ENCODE measurements at places on chromosomes 6 and 20. TPM values are rescaled to one million over a fixed set of nuclear protein-coding genes. Genes with fewer than 3 reads are reported as not detected.

DNA sequence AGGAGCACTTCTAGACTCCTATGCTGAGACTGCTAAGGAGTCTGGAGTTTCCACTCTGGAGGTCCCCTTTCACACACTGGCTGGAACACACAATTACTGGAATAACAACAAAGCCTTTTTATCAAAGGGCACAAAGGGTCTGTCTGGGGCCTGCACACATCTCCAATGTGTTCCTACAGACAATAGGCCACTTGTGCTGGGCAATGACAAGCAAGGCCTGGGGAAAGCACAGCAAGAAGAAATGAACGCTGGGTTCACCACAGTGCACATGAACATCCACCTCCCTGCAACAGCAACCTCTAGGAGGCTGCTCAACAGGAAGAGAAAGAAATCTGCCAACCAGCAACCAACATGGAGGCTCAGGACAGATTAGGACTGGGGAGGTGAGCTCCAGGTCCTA is 43.9 kb downstream of the TRPC4AP start:
- H3K4me1 ChIP-seq, result no peaks in the 10 kb centered on the region
- H3K4me3 ChIP-seq, result no peak overlapping the region
- H3K27ac ChIP-seq, result no peak overlapping the region
- H3K36me3 ChIP-seq, result peaks cover 69% of the 10 kb centered on the region

The SOX18 gene
- total RNA-seq, result 48.3 TPM

DNA sequence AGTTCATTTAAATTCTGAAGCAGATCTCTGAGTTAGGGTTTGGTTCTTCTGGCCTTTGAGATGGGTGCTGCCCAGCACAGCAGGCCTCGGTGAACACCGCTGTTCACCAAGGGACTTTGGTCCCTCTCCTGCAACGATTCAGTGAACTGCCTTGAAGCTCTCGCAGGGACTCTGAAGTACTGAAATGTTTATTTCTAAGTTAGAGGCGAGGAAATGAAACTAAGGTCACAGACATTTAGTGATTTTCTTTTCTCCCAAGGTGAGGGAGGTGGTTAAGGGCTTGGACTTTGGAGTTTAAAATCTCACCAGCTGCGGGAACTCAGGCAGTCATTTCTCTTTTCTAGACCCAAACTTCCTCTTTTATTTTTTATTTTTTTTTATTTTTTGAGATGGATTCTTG is 26.2 kb downstream of the E2F3 start:
- no peaks in the 10 kb centered on the region for H3K27me3 ChIP-seq
- no peaks in the 10 kb centered on the region for H3K4me1 ChIP-seq
- H3K27ac ChIP-seq, result no peak overlapping the region
- no peaks in the 10 kb centered on the region for H3K36me3 ChIP-seq

- no peaks in the 10 kb centered on the region for H3K36me3 ChIP-seq
- DNase-seq, result no peak
- H3K27ac ChIP-seq, result no peak overlapping the region
- H3K4me1 ChIP-seq, result no peaks in the 10 kb centered on the region
- no peaks in the 10 kb centered on the region for H3K27me3 ChIP-seq
These were observed 20.0 kb downstream of the SAMD3 start for GRCh38 chr6:130202782-130203181.

GRCh38 chr6:36323062-36323461 is 13.6 kb downstream of the BNIP5 start:
- H3K27ac ChIP-seq, result no peak overlapping the region
- H3K27me3 ChIP-seq, result no peaks in the 10 kb centered on the region
- no peaks in the 10 kb centered on the region for H3K4me1 ChIP-seq
- H3K36me3 ChIP-seq, result no peaks in the 10 kb centered on the region
- DNase-seq, result no peak

GRCh38 chr6:42268016-42268834 is 50.6 kb upstream of the MRPS10 start:
- peaks cover 21% of the 10 kb centered on the region for H3K36me3 ChIP-seq
- H3K27ac ChIP-seq, result no peak overlapping the region
- H3K4me1 ChIP-seq, result no peaks in the 10 kb centered on the region
- H3K4me3 ChIP-seq, result no peak overlapping the region
- no peak for DNase-seq

The PRPH2 gene
- 0.68 TPM for total RNA-seq

DNA sequence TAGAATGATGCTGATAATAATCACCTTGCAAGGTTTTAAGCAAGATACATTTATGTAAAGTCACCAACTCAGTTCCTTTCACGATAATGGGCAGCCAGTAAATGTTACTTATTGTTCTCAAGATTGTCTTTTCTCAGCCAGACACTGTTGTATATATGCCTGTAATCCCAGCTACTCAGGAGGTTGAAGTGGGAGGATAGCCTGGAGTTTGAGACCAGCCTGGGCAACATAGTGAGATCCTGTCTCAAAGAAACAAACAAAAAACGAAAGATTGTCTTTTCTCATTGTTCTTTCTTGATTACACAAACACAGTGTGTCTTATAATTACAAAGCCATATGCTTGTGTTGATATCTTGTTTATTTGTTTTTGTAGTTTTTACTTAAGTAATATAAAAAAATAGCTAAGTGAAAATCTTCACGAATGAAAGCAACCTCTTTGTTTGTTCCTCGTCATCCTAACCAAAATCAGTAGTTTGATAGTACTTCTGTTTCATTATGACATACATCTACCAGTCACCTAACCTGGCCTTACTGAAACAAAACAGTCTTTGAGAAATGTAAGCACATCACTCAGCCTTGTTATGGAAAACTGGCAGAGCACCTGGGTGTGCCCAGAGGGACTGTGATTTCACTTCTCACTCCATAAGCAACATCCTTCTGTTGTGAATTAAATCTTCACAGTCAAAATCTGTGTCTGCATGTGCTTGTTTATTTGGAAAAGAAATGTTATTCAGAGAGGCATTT is 436.2 kb upstream of the SOX4 start:
- H3K27me3 ChIP-seq, result no peaks in the 10 kb centered on the region
- H3K27ac ChIP-seq, result no peak overlapping the region
- no peak overlapping the region for H3K4me3 ChIP-seq
- H3K36me3 ChIP-seq, result no peaks in the 10 kb centered on the region

DNA sequence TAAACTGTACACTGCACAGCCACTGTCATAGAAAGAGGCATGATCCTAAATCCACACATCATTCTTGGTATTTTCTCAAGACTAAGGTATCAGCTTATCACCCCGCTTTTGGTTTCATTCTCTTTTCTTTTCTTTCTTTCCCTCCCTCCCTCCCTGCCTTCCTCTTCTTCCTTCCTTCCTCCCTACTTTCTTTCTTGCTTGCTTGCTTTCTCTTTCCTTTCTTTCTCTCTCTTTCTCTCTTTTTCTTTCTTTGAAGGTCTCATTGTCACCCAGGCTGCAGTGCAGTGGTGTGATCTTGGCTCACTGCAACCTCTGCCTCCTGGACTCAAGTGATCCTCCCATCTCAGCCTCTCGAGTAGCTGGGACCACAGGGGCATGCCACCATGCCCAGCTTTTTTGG is 81.1 kb downstream of the MAP7 start:
- DNase-seq, result no peak
- H3K27me3 ChIP-seq, result no peaks in the 10 kb centered on the region

GRCh38 chr20:23293689-23294088 is 56.9 kb upstream of the NXT1 start:
- no peaks in the 10 kb centered on the region for H3K27me3 ChIP-seq
- H3K36me3 ChIP-seq, result no peaks in the 10 kb centered on the region
- no peak overlapping the region for H3K4me3 ChIP-seq
